ENCODE measurements at places on chromosomes 12 and 14.

DNA sequence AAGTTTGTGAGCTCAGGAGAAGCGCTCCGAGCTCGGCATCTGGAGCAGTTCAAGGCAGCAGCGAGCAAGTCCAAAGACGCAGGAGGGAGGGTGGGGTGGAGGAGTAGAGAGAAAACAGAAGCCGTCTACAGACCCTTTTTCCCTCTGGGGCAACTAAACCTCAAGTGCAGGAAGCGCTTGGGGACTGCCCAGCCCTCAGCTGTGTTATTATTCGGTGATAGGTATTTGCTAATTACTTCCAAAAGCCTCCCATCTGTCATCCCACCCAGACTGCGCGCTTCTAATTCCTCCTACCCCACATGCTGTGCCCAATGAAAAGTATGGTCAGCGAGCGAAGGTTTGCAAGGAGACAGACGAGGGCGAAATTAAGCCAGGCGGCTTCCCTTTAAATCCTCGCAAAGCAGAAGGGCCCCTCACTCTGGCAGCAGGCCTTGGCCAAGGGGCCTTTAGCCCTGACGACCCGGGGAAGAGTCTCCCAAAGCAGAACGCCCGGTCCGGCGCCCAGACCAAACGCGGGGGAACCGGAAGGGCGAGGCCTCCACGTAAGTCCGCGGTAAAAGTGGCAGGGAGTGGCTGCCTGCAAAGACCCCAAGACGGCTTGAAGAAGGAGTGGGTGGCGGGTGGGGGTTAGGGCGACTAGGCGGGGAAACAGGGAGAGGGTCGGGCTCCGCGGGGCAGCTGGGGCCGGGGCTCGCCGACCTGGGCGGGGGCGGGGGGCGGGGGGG is 507 bp upstream of the CD9 start:
- peak; percentile 80 for DNase-seq

DNA sequence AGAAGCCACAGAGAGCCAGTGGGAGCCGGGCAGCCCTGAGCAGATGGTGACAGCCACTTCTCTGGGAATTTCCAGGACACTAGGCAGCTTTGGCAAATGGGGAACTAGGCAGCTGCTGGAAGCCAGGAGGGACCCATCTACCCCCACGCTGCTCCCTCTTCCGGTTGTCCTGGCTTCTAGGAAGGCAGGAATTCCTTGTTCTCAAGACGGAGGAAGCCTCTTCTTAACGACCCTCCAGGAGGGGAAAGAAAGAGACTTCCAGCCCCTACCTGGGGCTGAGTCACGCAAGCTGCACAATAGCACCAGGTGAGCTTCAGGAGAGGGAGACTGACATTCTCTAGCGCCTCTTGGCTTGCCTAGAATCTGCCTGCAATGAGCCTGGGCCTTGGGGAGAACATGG is 141.5 kb downstream of the ANO2 start:
- DNase-seq, result no peak

GRCh38 chr14:80387563-80387981 is 176.3 kb upstream of the DIO2 start:
- DNase-seq, result peak; percentile 83

DNA sequence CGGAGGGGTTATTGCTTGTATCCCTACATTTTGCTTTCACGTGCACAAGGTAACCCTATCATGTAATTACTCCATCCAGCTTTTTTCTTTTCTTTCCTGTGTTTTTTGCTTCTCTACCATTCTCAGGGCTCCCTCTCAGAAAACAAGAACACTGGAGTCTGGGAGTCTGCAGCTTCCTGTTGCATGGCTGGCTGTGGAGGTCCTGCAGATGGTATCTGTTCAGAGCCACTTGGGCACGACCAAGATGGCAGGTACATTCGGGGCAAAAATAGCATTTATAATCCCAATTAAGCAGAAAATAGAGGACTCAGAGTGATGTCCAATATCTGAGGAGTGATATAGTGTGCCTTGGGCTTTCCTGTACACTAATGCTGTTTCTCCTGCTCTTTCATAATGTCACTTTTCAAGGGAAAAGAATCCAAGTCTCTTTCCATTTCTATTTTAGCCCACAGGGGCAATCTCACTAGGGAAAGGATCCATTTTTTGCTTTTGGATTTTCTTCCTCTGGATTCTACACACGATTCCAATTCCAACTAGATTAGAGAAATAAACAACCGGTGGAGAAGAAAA is 3.2 kb upstream of the NUMB start:
- DNase-seq, result peak; percentile 24

DNA sequence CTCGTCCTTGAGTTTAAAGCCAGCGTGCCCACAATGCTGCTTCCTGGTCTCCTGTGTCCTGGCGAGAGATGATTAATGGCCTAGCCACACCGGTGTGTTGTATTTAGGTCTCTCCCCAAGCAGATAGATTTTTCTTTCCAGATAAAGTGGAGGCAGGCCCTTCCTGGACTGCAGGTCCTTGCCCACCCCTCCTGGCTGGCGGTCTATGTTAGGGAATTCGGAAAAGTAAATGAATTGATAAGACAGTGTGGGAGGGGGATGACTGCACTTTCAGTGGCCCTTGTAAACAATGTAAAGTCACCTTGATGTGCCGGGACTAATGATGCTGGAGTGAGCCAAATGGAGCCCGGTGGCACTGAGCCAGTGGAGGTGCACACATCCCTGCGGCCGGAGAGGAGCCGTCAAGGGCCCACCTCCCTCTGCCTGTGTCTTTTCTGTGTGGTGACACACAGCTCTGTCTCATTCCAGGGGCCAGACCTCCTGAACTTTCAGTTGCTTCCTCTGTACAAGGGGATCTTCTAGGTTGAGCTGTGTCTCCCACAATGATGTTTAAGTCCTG is 70.6 kb upstream of the ESRRB start:
- no peak for DNase-seq

DNA sequence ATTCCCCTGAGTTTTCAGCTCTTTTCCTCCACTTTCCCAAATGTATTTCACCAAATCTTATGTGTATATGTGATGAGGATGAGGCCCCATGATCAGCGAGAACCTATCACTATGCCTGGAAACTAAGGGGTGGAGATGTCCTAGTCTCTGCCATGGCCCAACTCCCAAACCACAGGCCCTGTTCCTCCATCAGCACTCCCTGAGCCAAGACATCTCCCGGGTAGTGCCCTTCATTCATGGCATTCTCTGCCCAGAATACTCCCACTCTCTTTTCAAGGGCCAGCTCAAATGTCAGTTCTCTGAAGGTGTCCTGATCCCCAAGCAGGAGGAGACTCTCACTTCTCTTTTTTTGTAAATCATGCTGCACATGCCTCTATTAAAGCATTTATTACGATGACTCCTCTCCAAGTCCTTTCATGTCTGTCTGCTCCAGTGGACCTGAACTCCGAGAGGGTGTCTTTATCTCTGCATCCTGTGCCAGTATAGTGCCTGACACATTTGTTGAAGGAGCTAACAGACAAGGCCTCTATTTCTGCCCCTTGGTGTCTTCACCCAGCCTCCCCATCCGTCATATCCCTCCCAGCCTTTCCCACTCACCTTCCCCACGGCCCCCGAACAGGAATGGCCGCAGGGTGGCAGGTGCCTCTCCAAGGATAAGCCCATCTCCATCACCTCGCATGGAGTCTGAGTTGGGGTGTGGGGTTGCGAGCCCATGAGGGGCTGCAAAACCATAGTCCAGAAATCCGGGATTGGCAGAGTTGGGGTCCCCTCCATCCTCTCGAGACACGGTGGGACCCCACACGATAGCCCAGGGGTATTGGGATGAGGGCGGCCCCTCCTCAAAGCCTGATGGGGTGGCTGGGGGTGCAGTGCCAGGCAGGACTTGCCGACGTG is 3.7 kb downstream of the PIANP start:
- no peak for DNase-seq

DNA sequence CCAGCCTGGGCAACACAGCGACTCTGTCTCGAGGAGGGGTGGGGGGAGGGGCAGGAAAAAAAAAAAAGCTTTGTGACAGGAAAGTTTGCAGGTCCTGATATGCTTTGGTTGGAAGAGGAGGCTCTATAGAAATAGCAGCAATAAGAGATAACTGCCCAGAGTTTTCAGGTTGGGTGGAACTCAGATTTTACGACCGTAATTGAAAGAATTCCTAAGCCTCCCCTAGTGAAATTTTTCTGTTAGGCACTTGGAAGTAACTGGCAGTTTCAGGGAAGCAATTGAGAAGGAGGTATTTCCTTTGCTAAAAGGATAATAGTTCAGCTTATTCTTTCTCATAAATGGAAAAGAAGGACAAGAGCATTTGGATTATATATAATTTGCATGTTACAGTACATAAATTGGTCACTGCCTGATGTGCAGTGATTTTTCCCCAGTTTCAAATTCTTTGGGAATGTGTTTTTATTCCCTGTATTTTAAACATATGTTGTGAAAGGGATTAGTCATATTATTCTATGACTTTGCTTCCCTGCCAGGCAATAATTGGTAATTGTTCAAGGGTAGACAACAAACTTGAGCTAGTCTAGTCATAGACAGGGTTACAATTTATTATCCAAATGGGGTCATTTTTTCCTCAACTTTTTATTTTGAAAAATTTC is 452.8 kb downstream of the AEBP2 start:
- DNase-seq, result no peak

DNA sequence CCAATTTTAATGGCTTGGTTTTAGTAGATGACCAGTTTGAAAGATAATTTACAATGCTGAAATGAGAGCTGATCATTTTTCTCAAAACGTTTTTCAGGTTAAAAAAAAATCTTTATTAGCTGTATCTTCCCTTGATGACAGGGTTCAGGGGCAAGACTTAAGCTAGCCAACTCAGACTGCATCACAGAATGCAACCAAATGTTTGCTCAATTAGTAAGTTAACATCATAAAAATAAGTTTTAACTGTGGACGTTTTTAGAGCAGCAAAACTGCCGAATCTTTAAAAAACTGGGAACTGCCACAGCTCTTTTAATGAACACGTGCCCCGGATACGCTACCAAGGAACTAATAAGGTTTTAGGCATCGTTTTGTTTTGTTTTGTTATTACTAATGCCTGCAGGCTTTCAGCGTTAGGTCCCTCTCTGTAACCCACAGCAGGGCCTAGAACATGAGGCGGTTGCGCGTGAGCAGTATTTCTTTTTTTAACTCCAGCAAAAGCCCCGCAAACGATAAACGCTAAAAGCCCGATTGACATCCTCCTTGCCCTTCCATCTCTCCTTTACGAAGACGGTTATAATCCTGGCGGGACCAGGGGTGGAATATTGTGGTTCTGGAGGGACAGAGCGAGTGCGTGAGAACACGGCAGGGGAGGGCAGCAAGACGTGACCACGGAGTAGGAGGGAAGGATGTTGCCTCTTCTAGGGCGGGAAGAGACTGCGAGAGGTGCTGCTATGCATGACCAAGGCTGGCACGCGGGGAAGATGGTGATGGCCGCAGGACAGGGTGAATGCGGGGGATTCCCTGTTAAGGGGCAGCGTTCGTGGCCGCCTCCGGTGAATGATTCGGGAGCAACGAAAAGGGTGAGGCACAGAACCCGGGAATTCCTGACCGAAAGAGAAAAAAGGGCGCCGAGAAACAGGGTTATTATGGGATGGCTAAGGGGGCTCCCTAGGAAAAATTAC is 652 bp downstream of the SUPT16H start:
- peak; percentile 65 for DNase-seq

DNA sequence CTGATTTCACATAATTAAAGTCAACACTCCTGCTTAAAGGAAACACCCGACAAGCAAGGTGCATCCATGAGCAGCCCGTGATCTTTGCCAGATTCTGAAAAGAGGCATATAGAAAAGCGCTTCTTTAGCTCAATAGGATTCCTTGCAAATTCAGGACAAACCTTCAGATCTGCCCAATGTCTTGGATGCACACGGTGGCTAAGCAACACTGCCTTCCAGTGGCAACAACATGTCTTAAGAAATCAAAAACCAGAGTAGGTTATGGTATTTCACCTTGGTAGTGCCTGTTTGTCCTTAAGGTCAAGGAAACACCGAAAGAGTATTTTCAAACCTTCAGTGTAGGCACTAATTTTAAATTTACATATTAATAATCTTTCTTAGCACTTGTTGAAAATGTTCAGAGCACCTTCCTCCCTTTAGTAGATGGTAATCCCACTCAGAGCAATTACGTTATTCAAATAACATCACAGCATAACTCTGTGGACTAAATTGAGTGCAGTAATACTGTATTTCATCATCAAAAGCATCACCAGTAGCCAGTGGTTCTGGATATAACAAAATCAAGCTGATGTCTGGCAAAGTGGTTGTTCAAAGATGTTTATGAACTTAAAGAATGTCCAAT is 58.0 kb upstream of the CDKN3 start:
- DNase-seq, result peak; percentile 51

GRCh38 chr14:88504602-88505001 is 50.2 kb downstream of the PTPN21 start:
- no peak for DNase-seq

Measured in SJCRH30 (cell line).